ENCODE measurements at places on chromosomes 7 and 10.
A peak's percentile ranks its signal among the peaks of the same experiment; 100 is the strongest.

DNA sequence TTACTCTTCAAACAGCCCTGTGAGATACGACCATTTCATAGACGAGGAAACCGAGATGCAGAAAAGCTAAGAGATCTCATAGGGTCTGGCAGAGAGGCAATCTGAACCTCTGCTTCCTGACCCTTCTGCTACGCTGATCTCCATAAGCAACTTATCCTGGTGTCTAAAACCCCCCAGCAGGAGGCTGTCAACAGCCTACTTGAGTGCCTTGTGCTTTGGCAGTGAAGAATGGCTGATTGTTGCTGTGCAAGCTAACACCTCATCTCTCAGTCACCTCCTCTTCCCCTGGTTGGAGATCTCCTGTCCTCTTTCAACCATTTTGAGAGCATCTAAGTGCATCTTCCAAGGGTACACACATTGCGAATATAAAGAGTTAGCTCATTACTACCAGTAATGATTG is 86.2 kb downstream of the AOAH start:
- DNase-seq: no peak

- DNase-seq: no peak
Measured at GRCh38 chr7:148579366-148579765, 11.2 kb upstream of the C7orf33 start.

- no peak for DNase-seq
Measured at GRCh38 chr10:107666214-107666613, 501.7 kb upstream of the SORCS1 start.

DNA sequence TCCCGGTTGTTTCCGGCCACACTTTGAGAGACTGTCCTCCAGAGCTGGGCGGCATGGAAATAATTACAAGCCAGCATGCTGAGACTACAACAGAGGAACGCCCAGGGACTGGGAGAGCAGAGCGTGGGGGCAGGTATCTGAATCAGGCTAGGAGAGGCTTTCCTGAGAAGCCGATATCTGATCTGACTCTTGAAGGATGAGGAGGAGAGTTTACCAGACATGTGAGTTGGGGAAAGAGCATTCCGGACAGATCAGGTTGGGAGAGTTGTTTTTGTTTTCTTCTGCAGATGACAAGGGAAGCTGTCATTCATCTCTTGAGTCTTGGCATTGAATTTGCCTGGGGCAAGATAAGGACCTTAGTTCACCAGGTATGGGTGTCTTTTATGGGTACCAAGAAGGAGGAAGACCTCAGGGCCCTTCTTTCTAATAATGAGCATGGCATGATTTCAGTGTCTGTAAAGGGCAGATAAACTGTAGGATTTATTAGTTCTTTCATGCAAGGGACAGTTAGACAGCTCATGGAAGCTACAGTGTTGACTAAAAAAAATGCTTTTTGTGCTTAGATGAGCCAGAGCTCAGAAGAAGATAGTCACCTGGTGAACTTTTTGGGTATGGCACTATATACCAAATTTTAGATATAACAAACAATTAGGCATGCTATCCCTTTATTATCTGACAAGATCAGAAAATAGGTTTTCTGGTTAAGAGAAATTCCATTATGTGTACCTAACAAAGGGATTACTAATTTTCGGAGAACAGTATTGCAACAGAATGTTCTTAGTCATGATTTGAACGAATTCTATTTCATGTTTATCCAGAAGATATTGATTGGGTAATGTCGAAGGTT is 36.2 kb downstream of the WBP1L start:
- DNase-seq: no peak

DNA sequence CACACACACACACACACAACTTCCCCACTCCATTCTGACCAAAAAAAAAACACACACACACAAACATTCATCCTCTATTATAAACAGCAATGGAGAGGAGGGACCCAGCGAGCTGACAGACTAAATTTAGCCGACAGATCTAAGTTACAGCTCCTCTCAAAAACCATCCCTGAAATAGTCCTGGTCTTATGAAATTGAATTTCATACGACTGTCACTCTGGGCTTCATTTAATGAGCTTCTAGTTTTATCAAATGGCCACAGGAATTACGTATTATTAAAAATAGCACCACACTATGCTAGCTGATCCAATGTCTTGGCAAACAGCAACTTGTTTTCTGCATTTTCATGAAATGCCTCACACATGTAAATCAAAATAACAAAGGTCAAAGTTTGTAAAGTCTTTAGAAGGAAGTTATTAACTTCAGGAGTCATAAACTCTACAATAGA is 131.3 kb upstream of the ASAH2 start:
- no peak for DNase-seq

- peak; percentile 64 for DNase-seq
Measured at GRCh38 chr10:116742367-116743265, at the start of gene HSPA12A. Gene HSPA12A, minus strand, starts transcription at chr10:116742566. Its CDS starts 97 bp downstream, at chr10:116742469.

DNA sequence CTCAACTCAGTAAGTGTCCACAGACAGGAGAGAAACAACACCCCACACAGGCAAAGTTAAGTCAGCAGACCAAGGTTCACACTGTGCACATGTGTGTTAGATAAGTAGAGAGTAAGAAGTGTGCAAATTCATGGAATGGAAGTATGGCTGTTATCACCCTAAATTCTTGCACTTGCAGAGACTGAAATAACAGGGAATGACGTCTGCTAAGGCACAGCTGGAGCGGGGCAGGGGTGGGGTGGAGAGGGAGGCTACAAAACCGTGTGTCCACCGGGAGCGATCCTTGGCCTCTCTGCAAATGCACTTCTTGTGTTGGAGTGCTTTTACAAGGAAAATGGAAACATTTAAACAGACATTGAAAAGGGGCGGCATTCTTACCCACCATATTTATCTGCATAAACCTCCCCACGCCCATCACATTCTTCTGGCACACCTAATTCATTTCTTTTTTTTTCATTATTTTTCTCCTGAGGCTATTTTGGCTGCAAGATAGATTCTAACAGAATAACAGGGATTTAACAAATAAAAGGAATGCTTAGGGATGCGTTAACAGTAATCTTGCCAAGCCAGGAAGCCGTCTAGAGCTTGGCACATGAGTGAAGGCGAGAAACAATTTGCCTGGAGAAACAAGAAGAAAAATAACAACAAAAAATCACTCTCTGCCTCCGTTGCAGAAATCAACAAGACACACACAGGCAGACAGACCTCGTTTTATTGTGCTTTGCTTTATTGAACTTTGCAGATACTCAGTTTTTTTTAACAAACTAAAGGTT is 30.1 kb downstream of the TNS3 start:
- DNase-seq: no peak

- DNase-seq: no peak
Measured at GRCh38 chr7:123432601-123433000, 101.8 kb downstream of the IQUB start.

DNA sequence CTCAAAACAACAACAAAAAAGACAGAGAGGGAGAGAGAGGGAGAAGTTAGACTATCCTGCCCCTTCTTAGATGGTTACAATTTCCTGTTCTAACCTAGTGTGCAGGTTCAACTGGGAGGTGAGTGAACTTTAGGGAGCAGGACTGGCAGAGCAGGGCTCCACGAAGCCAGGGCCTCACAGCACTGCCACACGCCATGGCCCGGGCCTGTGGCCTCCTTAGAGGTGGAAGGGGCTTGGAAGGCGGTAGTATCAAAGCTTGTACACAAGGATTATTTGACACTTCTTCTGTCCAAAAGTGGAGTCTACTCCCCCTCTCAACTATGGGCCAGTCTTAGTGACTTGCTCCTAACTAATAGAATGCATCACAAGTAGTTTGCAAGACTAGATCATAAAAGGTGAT is 62.9 kb upstream of the TMEM72 start:
- DNase-seq: no peak

GRCh38 chr7:156475179-156475578 is 165.4 kb upstream of the RNF32 start:
- no peak for DNase-seq

DNA sequence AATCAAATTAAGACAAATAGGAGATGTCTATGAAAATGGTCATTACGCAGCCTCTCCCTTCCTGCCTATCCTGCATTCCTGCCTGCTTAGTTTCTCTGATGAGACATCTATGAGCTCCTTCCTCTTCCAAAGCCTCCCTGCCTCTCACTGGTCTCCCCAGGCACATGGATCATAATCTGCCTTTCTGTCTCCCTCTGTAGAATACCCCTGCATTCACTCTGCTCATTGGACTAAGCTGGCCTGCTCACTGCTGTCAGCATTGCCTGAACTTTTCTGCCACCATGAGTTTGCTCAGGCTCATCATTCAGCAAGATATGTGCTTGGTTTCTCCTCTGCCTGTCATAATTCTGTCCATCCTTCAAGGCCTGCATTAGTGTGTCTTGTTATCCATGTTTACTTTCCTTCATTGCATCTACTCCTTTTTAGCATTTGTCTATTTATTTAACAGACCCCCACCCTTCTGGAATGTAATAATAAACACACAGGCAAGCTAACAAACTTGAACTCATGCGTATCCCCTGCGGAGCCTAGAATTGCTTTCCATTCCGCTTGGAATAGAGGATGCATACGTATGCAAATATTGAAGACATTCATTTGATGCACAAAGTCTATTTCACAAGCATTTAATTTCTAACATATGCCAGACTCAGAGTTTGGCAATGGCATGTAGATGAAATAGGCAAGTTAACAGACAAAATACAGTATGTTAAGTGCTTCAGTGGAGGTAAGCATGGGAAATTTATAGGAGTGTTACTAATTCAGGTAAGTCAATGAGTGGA is 88.3 kb downstream of the PTPRZ1 start:
- no peak for DNase-seq

- DNase-seq: no peak
Measured at GRCh38 chr7:96127746-96128145, 194.2 kb downstream of the SLC25A13 start.

Measured in breast epithelium (tissue), 4 donors.